Tibial nerve (tissue), 4 donors: ENCODE measurements at places on chromosomes 2 and 18. TPM values are rescaled to one million over a fixed set of nuclear protein-coding genes. Genes with fewer than 3 reads are reported as not detected.

Gene GREB1L
- total RNA-seq = 17.8 TPM

DNA sequence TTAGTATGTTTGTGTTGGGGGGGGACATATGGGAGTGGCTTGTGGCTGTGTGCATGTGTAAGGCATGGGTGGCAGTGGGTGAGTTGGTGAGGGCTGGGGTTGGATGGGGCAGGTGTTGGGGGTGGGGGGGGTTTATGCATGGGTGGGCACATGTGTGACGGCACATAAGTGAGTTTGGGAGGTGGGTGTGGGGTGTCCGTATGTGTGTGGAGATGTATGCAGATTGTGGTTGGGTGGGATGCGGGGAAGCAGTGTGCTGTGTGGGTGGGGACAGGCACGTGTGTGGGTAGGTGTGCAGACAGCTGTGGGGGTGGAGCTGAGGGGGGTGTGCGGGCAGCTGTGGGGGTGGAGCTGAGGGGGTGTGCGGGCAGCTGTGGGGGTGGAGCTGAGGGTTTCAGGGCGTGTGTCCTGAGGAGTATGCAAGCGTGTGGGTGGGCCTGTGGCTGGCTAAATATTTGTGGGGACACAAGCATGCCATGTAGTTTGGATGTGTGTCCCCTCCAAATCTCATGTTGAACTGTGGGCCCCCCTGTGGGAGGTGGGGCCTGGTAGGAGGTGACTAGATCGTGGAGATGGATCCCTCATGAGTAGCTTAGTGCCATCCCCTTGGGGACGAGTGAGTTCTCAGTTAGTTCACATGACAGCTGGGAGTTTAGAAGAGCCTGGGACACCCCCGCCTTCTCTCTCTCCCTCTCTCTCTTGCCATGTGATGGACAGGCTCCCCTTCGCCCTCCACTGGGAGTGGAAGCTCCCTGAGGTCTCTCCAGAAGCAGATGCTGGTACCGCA lies 59.4 kb downstream of the ANKMY1 start:
- no peaks in the 10 kb centered on the region for H3K4me1 ChIP-seq
- H3K36me3 ChIP-seq = no peaks in the 10 kb centered on the region
- no peak overlapping the region for H3K27ac ChIP-seq

DNA sequence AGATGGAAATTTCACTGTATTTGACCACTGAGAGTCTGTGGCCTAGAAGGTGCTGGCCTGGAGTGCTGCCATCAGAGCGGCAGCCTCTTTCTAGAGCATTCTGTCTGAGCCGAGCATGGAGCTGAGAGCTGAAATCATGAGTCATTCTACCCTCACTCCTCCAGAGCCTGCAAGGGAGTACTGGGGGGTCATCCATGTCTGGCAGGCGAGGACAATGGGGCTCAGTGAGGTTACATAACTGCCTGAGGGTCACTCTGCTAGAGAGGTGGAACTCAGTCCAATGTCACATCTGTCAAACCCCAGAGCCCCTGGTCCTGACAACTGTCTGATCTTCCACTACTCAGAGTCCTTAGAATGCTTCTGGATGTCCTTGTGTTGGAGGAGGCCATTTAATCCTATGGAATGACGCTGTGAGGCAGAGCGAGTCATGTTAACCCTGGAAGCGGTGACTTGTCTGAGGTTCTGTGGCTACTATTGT lies 65.3 kb downstream of the HAUS1 start:
- no peaks in the 10 kb centered on the region for H3K36me3 ChIP-seq
- peaks cover 9% of the 10 kb centered on the region for H3K4me1 ChIP-seq
- no peaks in the 10 kb centered on the region for H3K27me3 ChIP-seq
- H3K27ac ChIP-seq = no peak overlapping the region
- no peak overlapping the region for H3K4me3 ChIP-seq

Gene SLC9A4
- total RNA-seq = 0.30 TPM

Gene LYG2
- not detected for total RNA-seq

- peaks cover 69% of the 10 kb centered on the region for H3K27me3 ChIP-seq
- peaks cover 7% of the 10 kb centered on the region for H3K4me1 ChIP-seq
- H3K4me3 ChIP-seq = no peak within 1 kb of the TSS
- H3K27ac ChIP-seq = no peak within 1 kb of the TSS
- no peaks in the 10 kb centered on the region for H3K36me3 ChIP-seq
Measured at GRCh38 chr2:5691985-5692529, at the start of gene SOX11. Gene SOX11 (plus strand): TSS chr2:5692384. CDS start chr2:5692722, 338 bp downstream.

Gene OTOS
- total RNA-seq = not detected

GRCh38 chr2:23241121-23241520 lies 143.9 kb upstream of the KLHL29 start:
- no peaks in the 10 kb centered on the region for H3K27me3 ChIP-seq
- no peaks in the 10 kb centered on the region for H3K36me3 ChIP-seq
- H3K4me3 ChIP-seq = no peak overlapping the region
- no peak for DNase-seq
- peaks cover 42% of the 10 kb centered on the region for H3K4me1 ChIP-seq

DNA sequence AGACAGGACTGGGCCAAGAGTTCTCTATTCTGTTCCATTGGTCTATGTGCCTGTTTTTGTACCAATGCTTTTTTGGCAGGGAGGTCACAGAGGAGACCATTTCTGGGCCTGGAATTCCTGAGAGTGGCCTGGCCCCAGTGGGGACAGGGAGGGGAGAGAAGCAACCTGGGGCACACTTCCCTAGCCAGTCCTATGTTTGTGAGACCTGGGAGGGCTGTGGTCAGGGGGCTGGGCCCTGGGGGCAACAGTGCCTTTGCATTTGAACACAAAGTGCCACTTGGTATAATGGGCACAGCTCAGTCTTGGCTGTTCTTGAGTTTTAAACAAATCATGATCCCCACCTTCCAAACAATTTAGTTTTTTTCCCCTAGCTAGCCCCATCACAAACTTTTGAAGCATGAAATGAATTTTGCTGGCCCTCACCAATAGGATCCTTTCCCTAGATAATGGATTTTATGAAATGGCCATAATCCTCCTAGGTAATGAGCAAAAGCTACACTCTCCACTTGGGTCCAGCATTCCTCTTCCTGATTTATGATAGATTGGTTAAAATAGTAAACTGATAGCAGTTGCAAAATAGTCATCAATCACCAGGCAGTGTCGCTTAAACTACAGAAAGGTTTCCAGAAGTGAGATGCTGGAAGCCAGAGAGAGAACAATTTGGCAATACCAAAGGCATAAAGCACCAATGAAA lies 133.5 kb downstream of the GLI2 start:
- H3K4me1 ChIP-seq = peaks cover 34% of the 10 kb centered on the region
- no peak overlapping the region for H3K4me3 ChIP-seq
- H3K27me3 ChIP-seq = no peaks in the 10 kb centered on the region
- no peak overlapping the region for H3K27ac ChIP-seq

- no peak overlapping the region for H3K4me3 ChIP-seq
- DNase-seq = peak; percentile 5
- no peaks in the 10 kb centered on the region for H3K27me3 ChIP-seq
- peaks cover 61% of the 10 kb centered on the region for H3K4me1 ChIP-seq
Measured at GRCh38 chr2:240956935-240957655, 41.3 kb upstream of the SNED1 start.

GRCh38 chr18:60755134-60755533 lies 382.6 kb upstream of the MC4R start:
- DNase-seq = no peak

Gene SERPINB11
- not detected for total RNA-seq

Gene MATN3
- 11.4 TPM for total RNA-seq

GRCh38 chr18:62643181-62643580 lies 72.2 kb upstream of the PHLPP1 start:
- H3K4me1 ChIP-seq = no peaks in the 10 kb centered on the region
- no peak for DNase-seq
- H3K27me3 ChIP-seq = no peaks in the 10 kb centered on the region
- H3K4me3 ChIP-seq = no peak overlapping the region
- H3K36me3 ChIP-seq = no peaks in the 10 kb centered on the region

DNA sequence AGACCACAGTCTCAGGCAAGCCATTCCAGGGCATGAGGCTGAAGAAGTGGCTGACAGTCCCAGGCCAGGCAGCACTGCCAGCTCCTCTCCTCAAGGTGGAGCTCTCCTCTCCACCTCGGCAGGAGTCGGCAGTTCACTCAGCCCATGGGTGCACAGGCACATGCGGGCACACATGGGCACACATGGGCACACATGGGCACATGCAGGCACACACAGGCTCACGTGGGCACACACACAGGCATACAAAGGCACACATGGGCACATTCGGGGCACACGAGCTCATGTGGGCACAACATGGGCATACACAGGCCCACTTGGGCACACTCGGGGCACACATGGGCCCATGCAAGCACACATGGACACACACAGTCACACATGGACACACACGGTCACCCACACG lies 65.3 kb upstream of the TAF1B start:
- H3K36me3 ChIP-seq = no peaks in the 10 kb centered on the region
- no peaks in the 10 kb centered on the region for H3K27me3 ChIP-seq
- no peak overlapping the region for H3K27ac ChIP-seq
- H3K4me1 ChIP-seq = peaks cover 15% of the 10 kb centered on the region
- H3K4me3 ChIP-seq = no peak overlapping the region
- no peak for DNase-seq

GRCh38 chr2:78077633-78078032 lies 555.5 kb upstream of the LRRTM4 start:
- no peak overlapping the region for H3K4me3 ChIP-seq
- H3K27ac ChIP-seq = no peak overlapping the region
- no peaks in the 10 kb centered on the region for H3K36me3 ChIP-seq
- DNase-seq = no peak

Gene RIF1
- total RNA-seq = 51.3 TPM

Gene FRZB
- 11.8 TPM for total RNA-seq

Gene ALPI
- not detected for total RNA-seq

Gene EIPR1
- total RNA-seq = 29.5 TPM

DNA sequence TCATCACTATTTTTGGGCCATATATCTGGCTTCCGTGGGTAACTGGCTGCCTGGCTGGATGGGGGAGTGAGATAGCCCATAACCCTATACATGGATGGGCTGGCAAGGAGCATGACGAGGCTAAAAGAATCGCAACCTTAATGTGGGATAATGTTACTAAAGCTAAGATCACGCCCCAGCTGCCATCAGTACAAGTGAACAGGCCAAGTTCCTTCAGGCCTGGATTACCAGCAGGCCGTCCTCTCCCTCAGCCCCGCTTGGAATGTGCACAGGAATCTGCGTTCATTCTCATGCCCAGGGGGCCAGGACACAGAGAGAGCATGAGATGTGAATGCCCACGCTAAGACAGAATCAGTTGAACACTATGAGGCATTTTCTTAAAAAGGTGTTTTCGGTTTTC lies 34.7 kb downstream of the RMC1 start:
- peaks cover 4% of the 10 kb centered on the region for H3K36me3 ChIP-seq
- no peaks in the 10 kb centered on the region for H3K4me1 ChIP-seq
- no peak overlapping the region for H3K4me3 ChIP-seq
- H3K27ac ChIP-seq = no peak overlapping the region
- H3K27me3 ChIP-seq = no peaks in the 10 kb centered on the region
- DNase-seq = no peak

Gene XDH
- total RNA-seq = not detected

- H3K4me1 ChIP-seq = no peaks in the 10 kb centered on the region
- no peak for DNase-seq
- H3K27me3 ChIP-seq = no peaks in the 10 kb centered on the region
- H3K27ac ChIP-seq = no peak overlapping the region
- H3K4me3 ChIP-seq = no peak overlapping the region
- no peaks in the 10 kb centered on the region for H3K36me3 ChIP-seq
Measured at GRCh38 chr2:211867845-211868451, 670.7 kb downstream of the ERBB4 start.

- peaks cover 25% of the 10 kb centered on the region for H3K4me1 ChIP-seq
- no peaks in the 10 kb centered on the region for H3K36me3 ChIP-seq
- no peak overlapping the region for H3K4me3 ChIP-seq
- H3K27ac ChIP-seq = no peak overlapping the region
Measured at GRCh38 chr2:224971214-224971613, 71.1 kb downstream of the DOCK10 start.

DNA sequence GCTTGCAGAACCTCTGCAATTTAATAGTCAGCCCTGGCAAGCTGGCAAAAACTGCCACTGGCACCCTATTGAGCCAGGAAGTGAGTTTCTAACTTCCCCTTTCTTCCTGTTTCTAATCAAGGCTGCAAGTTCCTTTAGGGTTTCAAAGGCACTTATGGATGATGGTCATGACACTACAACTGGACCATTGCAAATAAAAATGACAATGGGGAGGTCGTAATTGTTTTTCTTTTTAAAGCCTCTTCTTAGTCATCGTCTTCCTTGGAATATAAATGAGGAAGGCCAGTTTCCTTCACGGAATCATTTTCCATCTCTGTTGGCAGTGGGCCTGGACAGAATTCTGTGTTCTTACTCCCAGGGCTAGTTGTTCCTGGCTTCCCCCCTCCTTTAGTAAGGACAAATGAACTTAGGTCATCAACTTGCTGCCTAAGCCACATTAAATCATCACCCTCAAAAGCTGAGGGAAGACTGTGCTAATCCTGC lies 35.8 kb downstream of the SH3RF3 start:
- H3K36me3 ChIP-seq = no peaks in the 10 kb centered on the region
- no peaks in the 10 kb centered on the region for H3K27me3 ChIP-seq
- DNase-seq = no peak
- H3K4me1 ChIP-seq = peaks cover 15% of the 10 kb centered on the region
- no peak overlapping the region for H3K4me3 ChIP-seq
- H3K27ac ChIP-seq = no peak overlapping the region

GRCh38 chr18:4888251-4889040 lies 308.6 kb downstream of the AKAIN1 start:
- DNase-seq = no peak
- H3K36me3 ChIP-seq = no peaks in the 10 kb centered on the region
- H3K4me3 ChIP-seq = no peak overlapping the region
- no peaks in the 10 kb centered on the region for H3K4me1 ChIP-seq
- no peaks in the 10 kb centered on the region for H3K27me3 ChIP-seq
- no peak overlapping the region for H3K27ac ChIP-seq

Gene SLC25A12
- 18.8 TPM for total RNA-seq

Gene MROH2A
- not detected for total RNA-seq

Gene CDH20
- total RNA-seq = 0.39 TPM

- DNase-seq = peak; percentile 9
- H3K27me3 ChIP-seq = no peaks in the 10 kb centered on the region
- H3K36me3 ChIP-seq = no peaks in the 10 kb centered on the region
- H3K4me1 ChIP-seq = peaks cover 17% of the 10 kb centered on the region
- H3K27ac ChIP-seq = no peak overlapping the region
- no peak overlapping the region for H3K4me3 ChIP-seq
Measured at GRCh38 chr2:238462782-238463396, 36.2 kb downstream of the ASB1 start.

Gene ACTR2
- 80.2 TPM for total RNA-seq

- no peaks in the 10 kb centered on the region for H3K27me3 ChIP-seq
- no peak overlapping the region for H3K27ac ChIP-seq
- H3K4me1 ChIP-seq = peaks cover 15% of the 10 kb centered on the region
- H3K36me3 ChIP-seq = no peaks in the 10 kb centered on the region
- no peak overlapping the region for H3K4me3 ChIP-seq
Measured at GRCh38 chr2:172864182-172864581, 128.5 kb downstream of the RAPGEF4 start.

DNA sequence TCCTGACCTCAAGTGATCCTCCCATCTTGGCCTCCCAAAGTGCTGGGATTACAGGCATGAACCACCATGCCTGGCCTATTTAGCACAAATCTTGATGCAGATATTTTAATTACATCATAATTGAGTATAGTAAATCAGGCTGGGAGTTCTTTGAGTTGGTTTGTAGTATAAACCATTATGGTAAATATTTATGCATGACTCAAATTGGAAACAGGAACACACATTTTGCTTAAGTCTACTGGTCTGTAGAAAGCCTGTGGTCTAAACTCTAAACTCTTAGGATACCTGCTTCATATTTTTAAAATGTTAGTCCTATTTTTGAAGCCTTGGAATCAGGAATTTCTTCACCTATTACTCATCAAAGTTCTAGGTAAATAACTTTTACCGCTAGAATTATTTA lies 16.8 kb downstream of the ASXL3 start:
- no peaks in the 10 kb centered on the region for H3K27me3 ChIP-seq
- no peak overlapping the region for H3K27ac ChIP-seq
- no peaks in the 10 kb centered on the region for H3K36me3 ChIP-seq

GRCh38 chr18:74242438-74243096 lies 49.2 kb downstream of the CYB5A start:
- H3K36me3 ChIP-seq = no peaks in the 10 kb centered on the region
- no peak overlapping the region for H3K4me3 ChIP-seq
- DNase-seq = no peak
- H3K27me3 ChIP-seq = no peaks in the 10 kb centered on the region

Gene GULP1
- 85.8 TPM for total RNA-seq

Gene OSR1
- 22.7 TPM for total RNA-seq
